ELR (cell line): ENCODE measurements at places on chromosomes 4 and X.

DNA sequence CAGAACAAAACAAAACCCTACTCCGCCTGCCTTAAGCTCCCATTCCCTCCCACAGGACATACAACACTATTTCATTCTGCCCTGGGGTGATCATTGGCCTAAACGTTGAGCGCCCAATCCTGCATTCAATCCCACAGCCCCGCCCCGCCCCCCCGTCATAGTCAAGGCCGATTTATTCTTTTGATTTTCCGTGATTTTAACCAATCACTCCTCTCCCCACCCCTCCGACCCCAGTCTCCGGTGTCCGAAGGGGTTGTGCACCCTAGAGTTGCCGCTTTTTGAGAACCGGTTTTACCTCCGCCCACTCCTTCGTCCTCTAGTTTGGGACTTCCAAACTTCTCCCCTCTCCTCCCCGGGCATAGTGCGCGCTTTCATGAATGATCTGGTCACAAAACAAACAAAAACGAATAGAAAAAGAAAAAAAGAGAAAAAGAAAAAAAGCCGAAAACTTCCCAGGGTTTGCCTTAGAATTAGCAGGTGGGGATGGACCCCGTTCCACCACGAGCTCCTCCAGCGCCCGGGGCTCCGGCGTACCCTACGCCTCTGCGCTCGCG, 446 bp upstream of the UBE2A start:
- DNase-seq: peak; percentile 60

GRCh38 chr4:46388857-46389256, 1.1 kb downstream of the GABRA2 start:
- no peak for DNase-seq

DNA sequence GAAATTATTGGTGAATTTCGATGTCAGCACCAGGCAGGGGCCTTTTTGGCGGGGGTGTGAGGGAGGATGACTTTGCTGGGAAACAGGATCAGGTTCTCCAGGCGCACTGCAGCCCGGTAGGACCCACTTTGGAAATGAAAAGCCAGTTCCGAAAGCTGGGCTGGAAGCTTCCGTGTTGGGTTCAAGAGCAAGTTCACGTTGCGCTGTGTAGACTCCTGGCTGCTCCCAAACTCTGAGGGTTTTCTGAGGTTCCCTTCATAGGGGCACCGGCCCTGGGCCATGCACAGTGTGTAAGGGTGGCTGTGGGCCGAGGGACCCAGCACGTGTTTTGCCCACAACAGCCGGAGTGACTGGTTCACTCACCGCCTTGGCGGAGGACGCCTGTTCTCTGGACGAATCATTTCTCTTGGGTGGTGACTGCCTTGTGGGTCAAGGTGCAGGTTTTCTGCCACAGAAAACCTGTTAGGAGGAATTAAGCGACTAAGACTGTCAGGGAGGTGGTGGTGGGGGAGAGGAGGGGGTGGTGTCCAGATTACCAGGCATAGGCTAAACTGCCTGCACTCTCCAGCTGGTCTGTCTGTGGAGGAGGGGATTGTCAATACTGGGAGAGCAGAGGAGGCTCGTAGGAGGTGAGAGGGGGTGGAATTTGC, 8.0 kb downstream of the SHOX start:
- no peak for DNase-seq

GRCh38 chr4:23745377-23745776, 144.5 kb downstream of the PPARGC1A start:
- no peak for DNase-seq

- DNase-seq: no peak
Measured at GRCh38 chr4:15891312-15891711, 47.2 kb downstream of the FGFBP1 start.

DNA sequence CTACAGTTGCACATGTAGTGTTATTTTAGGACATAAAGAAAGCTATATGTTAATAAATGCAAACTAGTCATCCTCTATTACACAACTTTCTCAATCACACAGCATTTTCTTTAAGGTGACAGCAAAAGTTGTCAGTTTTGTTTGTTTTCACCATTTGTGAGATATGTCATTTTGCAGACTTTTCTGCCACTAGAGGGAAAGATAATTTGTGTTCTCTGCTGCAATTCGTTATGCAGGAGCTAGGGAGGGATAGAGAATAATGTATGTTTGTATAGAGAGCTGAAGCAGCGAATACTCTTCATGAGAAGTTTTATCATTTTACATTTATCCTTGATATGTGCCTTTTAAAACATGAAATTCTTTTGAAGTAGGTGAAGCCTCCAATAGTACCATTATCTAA, 670.6 kb upstream of the ATOH1 start:
- no peak for DNase-seq

GRCh38 chrX:10615931-10616774, 4.2 kb downstream of the MID1 start:
- DNase-seq: peak; percentile 71

DNA sequence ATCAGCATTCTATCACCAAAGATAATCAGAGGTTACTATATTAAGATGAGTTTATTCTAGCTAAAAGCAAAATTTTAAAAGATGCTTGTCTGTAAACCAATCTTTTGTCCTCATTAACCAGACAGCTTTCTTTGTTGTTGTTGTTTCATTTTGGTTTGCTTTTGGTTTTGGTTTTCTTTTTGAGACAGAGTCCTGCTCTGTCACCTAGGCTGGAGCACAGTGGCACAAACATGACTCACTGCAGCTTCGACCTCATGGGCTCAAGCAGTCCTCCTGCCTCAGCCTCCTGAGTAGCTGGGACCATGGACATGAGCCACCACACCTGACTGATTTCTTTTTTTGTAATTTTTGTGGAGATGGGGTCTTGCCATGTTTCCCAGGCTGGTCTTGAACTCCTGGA, 102.9 kb downstream of the COX18 start:
- no peak for DNase-seq

- DNase-seq: peak; percentile 31
Measured at GRCh38 chr4:180909279-180909678, 1333.9 kb upstream of the TENM3 start.

DNA sequence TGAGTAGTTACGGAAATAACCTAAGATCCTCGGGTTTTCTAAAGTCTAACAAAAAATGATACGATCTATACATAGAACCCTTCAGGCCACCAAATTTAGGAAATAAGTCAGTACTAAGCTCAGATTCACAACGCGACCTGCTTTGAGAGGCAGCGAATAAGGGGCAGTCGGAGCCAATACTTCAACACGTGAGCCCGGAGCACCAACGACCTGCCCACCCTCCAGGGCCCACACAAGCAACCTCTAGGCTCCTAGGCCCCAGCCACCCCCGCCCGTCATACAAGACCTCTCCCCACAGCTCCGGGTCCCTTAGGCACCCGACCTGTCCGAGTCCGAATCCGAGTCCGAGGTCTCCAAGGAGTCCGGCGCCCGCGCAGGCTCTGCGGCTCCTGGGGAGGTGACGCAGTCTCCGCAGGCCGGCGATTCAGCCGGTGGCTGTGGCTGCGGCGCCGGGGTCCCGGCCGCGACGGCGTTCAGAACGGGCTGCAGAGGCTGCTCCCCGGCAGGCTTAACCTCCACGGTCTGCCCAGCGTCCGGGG, 580 bp downstream of the NAF1 start:
- DNase-seq: peak; percentile 61

DNA sequence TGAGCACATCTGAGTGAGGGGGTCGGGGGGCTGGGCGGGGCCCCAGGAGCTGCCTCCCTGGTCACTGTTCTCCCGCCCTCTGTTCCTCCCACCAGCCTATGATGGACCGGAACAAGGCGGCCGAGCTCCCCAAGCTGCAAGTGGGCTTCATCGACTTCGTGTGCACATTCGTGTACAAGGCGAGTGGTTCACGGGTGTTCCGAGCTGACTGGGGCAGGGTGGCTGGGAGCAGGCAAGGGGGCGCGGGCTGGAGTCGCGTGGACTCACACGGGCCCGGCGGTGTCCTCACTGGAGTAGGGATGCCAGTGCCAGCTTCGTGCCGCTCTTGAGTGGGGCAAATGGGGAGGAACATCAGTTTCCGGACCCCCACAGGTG, 7.7 kb downstream of the ATP5ME start:
- no peak for DNase-seq

DNA sequence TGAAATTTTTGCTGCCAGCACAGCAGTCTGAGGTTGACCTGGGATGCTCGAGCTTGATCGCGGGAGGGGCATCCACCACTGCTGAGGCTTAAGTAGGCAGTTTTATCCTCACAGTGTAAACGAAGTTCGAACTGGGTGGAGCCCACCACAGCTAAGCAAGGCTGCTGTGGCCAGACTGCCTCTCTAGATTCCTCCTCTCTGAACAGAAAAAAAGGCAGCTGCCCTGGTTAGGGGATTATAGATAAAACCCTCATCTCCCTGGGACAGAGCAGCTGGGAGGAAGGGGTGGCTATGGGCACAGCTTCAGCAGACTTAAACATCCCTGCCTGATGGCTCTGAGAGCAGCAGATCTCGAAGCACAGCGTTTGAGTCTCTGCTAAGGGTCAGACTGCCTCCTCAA, 314.6 kb downstream of the STPG2 start:
- no peak for DNase-seq

GRCh38 chrX:82742351-82742750, 765.7 kb upstream of the POU3F4 start:
- no peak for DNase-seq

DNA sequence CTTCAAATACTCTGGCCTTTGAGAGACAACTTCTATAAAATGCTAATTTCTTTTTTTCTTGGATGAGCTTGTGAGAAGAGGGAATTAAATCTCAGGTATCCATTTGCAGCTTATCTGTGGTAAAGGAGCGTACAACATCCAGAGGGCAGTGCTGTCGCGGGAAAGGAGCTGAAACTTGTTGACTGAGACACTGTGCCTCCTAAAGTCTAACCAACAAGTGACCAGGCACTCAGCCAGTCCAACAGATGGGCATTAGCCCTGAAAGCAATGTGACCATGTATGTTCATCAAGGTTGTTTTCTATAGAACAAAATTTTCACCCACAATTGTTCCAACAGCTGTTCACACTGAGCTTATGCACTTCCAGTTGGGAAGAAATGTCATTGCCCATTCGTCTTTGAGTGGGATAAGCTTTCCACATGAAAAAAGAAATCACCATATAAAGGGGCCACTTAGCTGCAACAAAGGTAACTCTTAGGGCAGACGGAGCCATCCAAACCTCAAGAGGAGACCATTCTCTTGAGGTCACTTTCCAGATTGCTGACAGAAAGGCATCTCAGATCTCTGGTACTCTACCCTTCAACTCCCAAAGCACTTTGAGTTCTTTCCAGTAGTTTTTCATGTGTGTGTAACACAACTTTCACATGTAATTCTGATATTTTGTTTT, 244.8 kb upstream of the NEIL3 start:
- DNase-seq: no peak

DNA sequence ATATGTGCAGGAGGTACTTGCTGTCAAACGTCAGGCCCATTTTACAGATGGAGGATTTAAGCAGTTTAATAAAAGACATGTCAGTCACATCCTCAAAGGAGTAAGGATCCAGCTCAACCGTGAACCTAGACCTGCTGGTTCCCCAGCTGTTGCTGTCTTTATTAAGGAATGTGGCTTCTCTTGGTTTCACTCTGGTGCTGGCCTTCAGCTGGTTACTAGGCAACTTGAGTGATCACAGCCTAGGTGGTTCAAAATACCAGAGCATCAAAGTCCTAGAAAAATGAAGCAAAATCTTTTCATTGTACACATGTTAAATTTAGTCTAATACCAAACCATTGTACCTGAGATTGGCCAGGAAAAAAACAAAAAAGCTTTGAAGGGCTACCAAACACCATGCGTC, 32.7 kb upstream of the GLRA2 start:
- no peak for DNase-seq

- no peak for DNase-seq
Measured at GRCh38 chrX:45524296-45524695, 323.6 kb upstream of the DIPK2B start.

DNA sequence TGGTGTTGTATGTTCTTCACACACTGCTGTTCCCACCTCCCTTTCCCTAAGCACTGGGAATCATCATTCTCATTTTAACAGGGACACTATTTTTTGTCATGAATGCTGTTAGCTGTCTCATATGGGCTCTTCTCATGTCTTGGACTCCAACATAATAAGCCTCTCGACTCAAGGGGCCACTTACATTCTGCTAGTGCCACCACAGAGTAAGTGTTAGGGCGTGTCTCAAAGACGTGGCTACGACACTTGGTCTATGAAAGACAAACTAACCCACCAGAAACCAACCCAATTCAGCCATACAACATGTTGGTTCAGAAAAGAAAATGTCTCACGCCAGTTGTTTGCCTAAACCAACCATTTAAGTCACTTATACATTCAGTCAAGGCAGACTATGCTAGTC, 32.2 kb downstream of the SEL1L3 start:
- no peak for DNase-seq

DNA sequence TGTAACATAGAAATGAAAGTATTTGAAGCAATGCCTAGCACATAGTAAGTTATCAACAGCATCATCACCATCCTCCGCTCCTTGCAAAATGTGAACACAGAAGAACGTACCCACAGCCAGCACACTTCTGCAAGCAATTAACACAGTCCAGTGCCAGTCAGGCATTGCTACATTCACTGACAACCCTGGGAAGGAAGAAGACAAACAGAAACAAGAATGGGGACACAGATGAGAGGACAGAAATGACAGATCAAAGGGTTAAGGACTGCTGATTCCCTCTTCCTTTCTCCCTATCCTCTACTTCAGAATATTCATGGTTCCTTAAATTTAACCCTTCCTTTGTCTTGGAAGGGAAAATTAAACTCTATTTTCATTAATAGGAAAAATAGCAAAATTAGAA, 53.1 kb downstream of the CHM start:
- DNase-seq: no peak

- no peak for DNase-seq
Measured at GRCh38 chr4:22369901-22370562, 145.8 kb downstream of the ADGRA3 start.

DNA sequence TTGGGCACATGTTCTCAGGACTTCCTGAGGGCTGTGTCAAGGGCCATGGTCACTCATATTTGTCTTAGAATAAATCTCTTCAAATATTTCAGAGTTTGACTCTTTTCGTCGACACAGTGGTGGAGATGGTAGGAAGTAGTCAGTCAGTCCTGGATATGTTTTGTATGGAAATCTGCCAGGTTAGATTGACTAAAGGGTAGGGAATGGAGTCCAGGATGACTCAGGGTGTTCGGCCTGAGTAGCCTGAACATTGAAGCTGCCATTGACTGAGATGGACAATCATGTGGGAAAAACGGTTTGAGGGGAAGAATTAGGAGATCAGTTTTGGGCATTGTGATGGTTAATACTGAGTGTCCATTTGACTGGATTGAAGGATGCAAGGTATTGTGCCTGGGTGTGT, 177.1 kb upstream of the CENPE start:
- peak; percentile 89 for DNase-seq

DNA sequence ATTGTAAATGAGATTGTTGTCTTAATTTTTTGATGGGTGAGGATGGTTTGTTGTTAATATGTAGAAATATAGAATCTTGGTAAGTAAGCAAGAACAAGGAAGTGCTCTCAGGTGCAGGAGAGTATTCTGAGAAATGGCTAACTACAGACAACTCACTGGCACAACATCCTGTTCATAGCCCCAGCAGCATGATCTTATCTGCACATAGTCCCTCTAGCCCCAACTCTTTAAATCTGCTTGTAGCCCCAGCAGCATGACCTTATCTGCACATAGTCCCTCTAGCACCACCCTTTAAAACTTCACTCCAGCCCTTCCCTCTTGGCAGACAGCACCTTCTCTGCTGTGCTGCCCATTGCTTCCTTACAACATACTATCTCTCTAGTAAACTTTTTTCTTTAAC, 1957.1 kb upstream of the ADGRL3 start:
- DNase-seq: no peak

GRCh38 chr4:86050496-86050895, 309.4 kb downstream of the MAPK10 start:
- peak; percentile 15 for DNase-seq
